ENCODE measurements at places on chromosomes 7 and 10. TPM values are rescaled to one million over a fixed set of nuclear protein-coding genes. Genes with fewer than 3 reads are reported as not detected.

- no peak for DNase-seq
These were observed 4.4 kb upstream of the MAD1L1 start for GRCh38 chr7:2237109-2237602.

- DNase-seq = no peak
These were observed 145.0 kb downstream of the MAD1L1 start for GRCh38 chr7:2087744-2088143.

GRCh38 chr7:147519062-147519461, 1071.5 kb upstream of the C7orf33 start:
- DNase-seq = no peak

DNA sequence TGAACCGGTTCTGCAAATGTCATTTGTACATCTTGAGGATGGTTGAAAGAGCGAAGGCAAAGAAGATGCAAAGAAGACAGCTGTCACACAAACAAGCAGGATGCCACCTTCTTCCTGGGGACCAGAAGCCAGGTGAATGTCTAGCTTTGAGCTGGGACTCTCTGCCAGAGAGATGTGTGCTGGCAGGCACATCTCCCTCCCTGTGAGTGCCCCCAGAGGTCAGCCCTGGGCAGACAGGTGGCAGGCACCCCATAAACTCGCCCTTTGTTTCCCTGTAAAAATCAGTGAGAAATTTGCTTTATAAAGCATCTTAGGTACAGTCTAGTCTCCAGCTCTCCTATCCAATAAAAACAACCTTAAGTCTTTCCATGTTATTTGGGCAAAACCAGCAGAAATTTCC, 2.6 kb upstream of the TCERG1L start:
- DNase-seq = no peak

DNA sequence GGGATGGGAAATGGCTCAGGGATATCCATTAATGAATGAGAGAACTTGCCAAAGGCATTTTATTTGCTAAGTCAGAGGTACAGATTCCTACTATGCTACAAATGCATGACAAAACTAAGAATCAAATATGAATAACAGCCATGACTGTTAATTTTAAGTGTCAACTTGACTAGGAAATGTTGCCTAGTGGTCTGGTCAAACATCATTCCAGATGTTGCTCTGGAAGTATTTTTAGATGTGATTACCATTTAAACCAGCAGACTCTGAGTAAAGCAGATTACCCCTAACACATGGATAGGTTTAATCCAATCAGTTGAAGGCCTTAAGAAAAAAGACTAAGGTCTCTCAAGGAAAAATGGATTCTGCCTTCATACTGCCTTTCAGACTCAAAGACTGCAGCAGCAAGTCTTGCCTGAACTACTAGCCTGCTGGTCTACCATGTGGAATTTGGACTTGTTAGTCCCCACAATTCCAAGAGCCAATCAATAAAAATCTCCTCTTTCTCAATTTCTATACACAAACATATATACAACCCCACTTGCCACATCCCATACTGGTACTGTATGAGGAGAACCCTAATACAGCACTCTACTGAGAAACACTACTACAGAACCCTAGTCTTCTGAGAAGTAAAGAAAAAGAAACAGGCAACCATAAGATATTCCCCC, 119.1 kb downstream of the NRBF2 start:
- no peak for DNase-seq

DNA sequence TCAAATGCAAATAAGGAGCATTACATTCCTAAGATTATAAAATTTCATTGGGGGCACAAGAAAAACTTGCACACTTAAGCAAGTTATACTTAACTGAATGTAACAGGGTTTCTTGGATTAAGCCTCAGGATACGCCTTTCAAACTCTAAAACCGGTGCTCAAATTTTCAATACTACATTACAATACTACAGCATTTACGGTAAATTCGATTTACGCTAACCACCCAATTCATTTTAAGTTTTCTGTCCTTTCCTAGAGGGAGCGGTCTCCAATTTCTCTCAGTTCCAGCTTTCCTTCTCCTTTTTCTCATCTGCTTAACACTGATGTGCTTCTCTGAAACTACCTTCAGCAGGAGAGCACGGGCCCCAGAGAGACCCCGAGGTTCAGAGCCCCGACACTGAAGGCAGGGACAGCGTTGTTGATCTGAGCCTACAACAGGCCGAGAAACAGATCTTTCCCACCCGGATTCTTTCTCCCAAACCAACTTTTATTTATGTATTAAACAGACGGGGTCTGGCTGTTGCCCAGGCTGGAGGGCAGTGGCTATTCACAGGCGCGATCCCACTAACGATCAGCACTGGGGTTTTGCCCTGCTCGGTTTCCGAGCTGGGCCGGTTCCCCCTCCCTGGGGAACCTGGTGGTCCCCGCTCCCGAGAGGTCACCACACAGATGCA, 798 bp downstream of the ZNF425 start:
- no peak for DNase-seq

DNA sequence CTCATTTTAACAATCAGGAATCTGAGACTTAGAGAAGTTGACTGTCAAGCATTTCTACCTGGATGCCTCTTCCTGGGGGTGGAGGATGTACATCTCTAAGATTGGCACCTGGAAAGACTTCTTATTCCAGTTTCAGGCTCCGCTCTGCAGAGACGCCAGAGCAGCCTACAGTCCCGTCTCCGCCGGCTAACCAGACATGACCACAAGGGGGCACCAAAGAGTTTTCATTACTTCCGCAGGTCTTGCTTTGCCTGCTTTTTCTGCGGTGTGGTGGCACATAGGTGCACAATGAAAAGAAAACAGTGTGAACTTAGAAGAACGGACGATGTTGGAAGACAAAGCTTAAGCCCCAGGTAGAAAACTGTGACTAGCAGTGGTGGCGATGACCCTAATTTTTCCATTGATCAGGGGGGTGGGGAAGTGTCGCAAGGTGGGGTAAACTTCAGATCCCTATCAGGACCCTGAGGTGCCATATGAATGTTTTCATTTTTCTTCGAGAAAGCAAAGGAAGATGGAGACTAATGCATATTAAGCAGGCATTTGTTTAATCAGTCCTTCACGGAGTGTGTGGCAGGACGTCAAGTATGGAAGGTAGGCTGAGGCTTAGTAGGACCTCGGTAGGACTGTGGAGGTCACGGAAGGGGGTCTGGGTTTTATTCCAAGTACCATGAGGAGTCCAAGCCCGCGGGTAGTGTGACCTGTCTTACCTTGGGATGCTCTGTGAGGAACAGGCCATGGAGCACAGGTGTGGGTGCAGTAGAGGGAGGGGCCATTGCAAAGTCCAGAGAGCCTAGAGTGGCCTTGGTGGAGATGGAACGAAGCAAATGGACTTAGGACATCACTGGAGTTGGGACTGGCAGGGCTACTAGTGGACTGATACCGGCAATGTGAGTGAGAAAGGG, 60.1 kb upstream of the SORCS3 start:
- peak; percentile 36 for DNase-seq

DNA sequence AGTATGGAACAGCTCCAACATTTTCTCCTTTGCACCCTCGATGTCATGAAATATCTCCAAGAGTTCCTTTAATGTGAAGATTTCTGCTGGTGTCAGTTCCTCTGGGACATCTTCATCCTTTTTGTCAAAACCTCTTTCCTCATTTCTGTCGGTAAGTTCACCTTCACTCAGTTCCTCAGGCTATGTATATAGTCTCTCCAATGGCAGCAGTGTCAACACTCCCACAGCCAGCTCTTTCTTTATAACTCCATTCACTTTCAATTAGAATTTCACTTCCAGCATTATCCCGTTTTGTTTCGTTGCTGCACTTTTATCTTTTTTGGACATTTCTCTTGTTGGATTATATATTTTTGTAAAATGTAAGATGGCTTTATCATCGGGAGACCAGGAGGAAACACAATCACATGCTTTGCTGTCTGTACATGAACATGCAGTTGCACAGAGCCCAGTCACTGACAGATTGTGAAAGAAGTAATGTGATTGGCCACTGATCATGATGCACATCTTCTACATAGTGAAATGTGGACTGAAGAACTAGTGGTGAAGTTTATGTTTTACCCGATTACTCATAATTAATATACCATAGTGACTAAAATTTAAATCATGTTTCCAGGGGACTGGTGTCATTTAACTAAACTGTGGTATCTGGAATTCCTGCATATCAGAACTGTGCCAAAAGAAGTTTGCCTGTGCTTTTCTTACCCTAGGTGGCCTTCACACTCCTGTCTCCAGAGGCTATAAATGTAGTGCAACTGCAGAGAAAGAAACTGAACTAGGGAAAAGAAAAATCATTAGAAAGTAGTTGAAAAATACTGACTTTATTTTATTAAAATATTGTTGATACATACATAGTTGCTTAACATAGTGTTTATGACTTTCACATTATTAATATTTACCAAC, 289.6 kb downstream of the PPP1R3A start:
- DNase-seq = no peak

- peak; percentile 87 for DNase-seq
These were observed 843 bp upstream of the GATA3 start for GRCh38 chr10:8053446-8054243.

DNA sequence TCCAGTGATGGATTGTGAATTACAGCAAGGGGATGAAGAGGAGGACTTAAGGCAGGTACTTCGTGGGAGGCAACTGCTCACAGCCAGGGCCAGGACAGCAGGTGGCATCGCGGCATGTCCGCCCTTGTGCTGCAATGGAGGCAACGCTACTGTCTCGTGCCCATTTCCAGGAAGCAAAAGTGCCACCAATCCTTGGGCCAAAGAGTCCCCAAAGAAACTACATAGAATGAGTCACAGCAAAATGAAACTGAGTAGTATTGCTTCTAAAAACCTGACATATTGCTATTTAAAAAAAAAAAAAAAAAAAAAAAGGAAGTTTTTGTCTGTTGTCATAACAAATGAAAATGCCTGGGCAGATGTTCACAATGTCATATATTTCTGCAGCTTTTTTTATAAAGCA, 46.6 kb downstream of the RSU1 start:
- DNase-seq = no peak

GRCh38 chr7:117202511-117202910, 120.3 kb downstream of the WNT2 start:
- DNase-seq = no peak

DNA sequence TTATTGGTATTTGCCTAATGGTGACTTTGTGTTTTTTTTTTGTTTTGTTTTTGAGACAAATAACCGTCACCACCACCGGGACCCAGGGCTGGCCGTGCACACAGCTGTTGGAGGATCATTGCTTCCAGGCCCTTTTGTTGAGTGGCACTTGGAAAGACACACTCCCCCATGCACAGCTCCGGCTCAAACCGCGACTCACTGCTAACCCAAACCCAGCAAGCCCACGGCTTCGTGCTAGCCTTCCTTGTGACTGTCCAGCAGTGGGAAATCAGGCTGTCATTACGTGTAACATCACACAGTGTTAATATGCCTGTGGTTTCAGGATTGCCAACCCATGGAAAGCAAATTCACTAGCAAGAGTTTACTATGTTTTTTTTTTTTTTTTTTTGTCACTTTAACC, 17.4 kb downstream of the BNIP3 start:
- no peak for DNase-seq

DNA sequence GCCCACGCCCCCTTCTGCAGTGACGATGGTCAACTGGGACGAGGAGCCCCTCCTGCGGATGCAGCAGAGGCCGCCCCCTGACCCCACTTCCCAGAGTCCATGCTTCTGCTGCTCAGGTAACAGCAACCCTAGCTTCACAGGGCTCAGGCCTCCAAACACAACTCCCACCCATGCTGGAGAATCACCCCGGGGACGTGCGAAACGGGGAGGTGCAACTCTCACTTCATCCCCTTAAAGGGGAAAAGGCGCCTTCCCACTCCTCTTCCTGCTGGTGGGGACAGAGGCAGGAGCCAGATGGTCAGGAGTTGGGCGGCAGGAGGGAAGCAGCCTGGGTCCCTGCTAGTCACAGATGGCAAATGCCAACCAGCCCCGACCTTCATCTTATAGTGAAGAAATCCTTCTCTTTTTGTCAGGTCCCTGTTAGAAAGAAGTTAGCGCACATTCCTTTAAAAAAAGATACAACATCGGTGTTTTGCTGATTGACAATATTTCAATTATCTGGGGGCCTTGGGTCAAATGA, 155.4 kb downstream of the DIP2C start:
- no peak for DNase-seq

DNA sequence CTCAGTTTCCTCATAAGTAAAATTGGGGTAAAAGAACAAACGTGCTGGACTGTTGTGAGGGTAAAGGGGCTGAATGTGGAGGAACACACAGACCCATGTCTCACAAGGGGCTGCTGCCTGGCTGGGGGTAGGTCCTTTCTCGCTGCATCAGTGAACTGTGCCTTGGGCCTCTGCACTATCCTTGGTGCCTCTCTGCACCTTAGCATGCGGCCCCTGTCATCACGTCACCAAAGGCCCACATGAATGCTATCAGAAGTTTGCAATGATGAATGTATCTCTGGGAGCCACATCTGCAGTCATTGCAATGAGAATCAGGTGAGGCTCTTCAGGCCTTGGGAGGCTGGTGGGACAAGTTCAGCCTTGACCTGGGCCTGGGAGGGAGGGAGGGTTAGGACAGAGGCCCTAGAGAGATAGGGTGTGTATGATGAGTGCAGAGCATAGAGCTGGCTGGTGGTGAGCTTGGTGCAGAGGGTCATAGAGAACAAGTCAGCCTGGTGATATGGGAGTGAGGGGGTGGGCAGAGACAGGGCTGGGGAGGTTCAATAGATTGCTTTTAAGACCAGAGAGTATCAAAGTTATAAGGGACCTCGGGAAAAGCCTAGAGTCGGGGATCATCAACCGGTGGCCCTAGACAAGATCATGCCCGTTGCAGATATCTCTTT, 308.4 kb downstream of the RPS24 start:
- no peak for DNase-seq

- DNase-seq = peak; percentile 18
These were observed 3.8 kb upstream of the STN1 start for GRCh38 chr10:103921750-103922195.

DNA sequence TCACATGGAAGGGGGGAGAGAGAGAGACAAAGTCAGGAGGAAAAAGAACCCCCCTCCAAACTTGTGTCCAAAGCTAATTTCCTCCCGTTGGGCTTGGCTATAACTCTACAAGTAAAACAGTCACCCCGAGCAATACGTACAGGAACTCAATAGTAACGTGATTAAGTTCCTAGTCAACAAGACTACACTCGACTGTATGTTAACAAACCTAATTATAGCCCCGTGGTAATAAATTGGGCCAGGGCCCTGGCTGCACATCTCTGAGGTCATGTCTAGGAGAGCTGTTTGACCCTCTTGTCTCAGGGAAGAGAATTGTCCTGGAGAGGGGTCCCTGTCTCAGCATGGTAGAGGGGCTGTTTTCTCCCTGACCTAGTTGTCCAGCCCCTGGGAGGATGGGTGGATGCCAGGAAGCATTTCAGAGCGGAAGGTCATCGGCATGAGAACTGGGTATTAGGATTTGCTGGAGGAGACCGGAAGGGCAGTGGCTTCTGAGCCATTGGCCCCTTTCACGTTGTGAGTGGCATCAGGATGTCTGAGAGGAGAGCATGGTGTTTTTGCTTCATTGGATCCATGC, 60.2 kb upstream of the COMTD1 start:
- DNase-seq = peak; percentile 27

Gene HSPA12A
- 0.30 TPM for total RNA-seq

Gene GRID1
- not detected for total RNA-seq

Gene FAM13C
- not detected for total RNA-seq

Gene BRAF
- 25.7 TPM for total RNA-seq

Gene PNLIPRP3
- not detected for total RNA-seq

Gene SAMD9
- total RNA-seq = 6.8 TPM

Gene LAMTOR4
- total RNA-seq = 140 TPM

Gene CPED1
- 0.22 TPM for total RNA-seq

Gene PANK1
- 6.3 TPM for total RNA-seq

Gene FRA10AC1
- 17.2 TPM for total RNA-seq

Gene GLI3
- 30.3 TPM for total RNA-seq

Gene INPP5A
- 33.2 TPM for total RNA-seq
